ENCODE measurements at places on chromosomes 13 and 19.

DNA sequence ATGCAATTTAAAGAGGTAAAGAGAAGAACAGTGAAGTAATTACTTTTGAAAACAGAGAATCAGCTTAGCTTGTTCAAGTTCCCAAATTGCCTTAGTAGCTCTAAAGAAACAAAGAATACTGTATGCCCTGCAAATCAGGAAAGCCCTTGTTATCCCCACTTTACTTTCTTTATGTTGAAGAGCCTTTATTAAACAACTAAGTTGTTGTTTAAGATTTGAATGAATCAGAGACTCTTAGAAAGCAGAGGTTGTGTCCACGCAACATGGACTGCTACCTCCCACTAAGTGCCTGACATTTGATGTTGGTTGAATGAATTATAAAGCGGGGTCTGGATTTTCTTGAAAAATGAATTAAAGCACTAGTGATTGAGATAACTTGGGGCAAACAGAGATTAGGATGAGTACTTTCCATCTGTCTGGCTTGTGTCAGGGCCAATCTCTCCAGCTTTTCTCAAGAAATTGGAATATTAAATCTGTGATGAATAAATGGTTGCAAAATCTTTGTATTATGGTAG, 214.7 kb downstream of the POSTN start:
- DNase-seq, result no peak

DNA sequence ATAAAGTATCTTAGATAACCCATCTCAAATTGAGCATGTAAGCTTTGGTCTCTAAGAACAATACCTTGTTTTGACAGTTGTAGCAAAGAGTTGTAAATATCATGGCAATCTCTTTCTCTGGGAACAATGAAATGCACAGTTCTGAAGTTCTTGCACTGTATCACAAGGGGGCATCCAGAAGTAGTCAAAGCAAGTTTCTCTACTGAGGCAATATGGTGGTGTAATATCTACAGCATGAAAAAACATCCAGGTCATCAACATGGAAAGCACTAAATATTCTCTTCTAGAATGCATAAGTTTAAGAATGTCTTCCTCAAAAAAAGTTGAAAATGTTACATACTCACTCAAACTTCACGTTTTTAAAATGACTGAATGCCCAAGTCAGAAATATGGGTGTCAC, 19.6 kb downstream of the MTMR6 start:
- DNase-seq, result no peak

DNA sequence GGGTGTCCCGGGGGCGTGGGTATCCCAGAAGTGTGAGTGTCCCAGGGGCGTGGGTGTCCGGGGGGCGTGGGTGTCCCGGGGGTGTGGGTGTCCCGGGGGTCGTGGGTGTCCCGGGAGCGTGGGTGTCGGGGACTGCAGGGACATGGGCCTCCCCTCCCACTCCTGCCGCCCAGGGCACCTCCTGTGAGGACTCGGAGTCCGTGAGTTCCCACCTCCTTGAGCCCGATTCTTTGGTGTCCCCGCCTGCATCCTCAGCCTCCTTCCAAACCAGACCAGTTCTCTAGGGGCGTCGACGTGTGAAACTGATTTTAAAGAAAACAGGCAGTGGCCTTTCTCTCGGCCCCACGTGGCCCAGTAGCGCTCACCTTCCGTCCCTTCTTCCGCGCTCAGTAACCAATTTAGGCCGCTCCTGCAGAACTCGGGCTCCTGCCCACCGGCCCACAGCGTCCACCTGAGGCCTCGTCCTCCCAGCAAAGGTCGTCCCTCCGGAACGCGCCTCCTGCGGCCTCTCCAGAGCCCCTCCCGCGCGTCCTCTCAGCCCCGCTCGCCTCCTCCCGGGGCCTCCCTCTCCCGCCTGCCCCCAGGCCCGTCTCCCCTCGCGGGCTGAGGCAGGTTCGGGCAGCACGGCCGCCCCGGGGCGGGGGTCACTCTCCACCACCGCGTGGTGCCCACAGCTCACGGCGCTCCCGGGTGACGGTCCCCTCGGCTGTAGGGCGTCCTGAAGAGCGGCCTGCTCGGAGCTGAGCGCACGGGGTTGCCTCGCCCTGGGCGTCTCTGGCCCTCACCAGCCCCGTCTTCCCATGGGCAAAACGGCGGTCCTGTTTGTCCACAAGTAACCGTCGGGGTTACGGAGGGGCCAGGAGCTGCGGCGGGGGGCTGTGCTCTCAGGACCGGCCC, 3.8 kb downstream of the F7 start:
- DNase-seq, result peak; percentile 65

DNA sequence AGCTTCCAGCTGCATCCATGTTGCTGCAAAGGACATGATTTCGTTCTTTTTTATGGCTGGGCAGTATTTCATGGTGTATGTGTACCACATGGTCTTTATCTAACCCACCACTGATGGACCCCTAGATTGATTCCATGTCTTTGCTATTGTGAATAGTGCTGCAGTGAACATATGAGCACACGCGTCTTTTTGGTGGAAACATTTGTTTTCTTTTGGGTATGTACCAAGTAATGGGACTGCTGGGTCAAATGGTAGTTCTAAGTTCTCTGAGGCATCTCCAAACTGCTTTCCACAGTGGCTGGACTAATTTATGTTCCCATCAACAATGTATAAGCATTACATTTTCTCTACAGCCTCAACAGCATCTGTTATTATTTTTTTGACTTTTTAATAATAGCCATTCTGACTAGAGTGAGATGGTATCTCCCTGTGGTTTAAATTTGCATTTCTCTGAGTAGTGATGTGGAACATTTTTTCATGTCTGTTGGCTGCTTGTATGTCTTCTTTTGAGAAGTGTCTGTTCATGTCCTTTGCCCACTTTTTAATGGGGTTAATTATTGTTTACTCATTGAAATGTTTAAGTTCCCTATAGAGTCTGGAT, 6.8 kb upstream of the UBE2L5 start:
- DNase-seq, result no peak

GRCh38 chr19:45864629-45865082, 530 bp downstream of the FOXA3 start:
- DNase-seq, result no peak

All from spleen (tissue), 13 donors.